ENCODE measurements at places on chromosomes 2 and 18.

- DNase-seq, result no peak
Measured at GRCh38 chr2:151792589-151792988, 35.6 kb downstream of the ARL5A start.

GRCh38 chr2:227411990-227412350, 24.2 kb upstream of the SCYGR1 start:
- DNase-seq, result no peak

- peak; percentile 44 for DNase-seq
Measured at GRCh38 chr2:197838036-197838435, 33.6 kb downstream of the PLCL1 start.

GRCh38 chr2:119688616-119689015, 9.6 kb downstream of the TMEM177 start:
- DNase-seq, result no peak

All from GM20000 (cell line).